A549 treated with AZD2906 at 1 μM for 4 hours (cell line): ENCODE measurements at places on chromosomes 1 and 21. TPM values are rescaled to one million over a fixed set of nuclear protein-coding genes. Genes with fewer than 3 reads are reported as not detected.

TRIM67 gene
- 0.07 to 0.17 TPM (median 0.12 TPM) in 5 replicates for total RNA-seq

LAMC2 gene
- total RNA-seq = 16.8 to 21.5 TPM (median 17.5 TPM) in 5 replicates

AMY1A gene
- not detected in 5 replicates for total RNA-seq

THEM5 gene
- total RNA-seq = 0.06 TPM in 1 of 5 replicates, not detected in the others

FMOD gene
- total RNA-seq = 0.05 to 0.19 TPM in 2 of 5 replicates, not detected in the others

SMYD3 gene
- 13.3 to 14.0 TPM (median 13.8 TPM) in 5 replicates for total RNA-seq

TCEANC2 gene
- total RNA-seq = 1.8 to 2.5 TPM (median 2.3 TPM) in 5 replicates

DDAH1 gene
- total RNA-seq = 6.8 to 8.8 TPM (median 8.0 TPM) in 5 replicates

LCE3E gene
- 0.12 to 0.24 TPM (median 0.20 TPM) in 4 of 5 replicates, not detected in the other for total RNA-seq

DMRTA2 gene
- 0.09 to 0.13 TPM (median 0.10 TPM) in 5 replicates for total RNA-seq

ACBD3 gene
- total RNA-seq = 23.0 to 27.2 TPM (median 25.8 TPM) in 5 replicates

WDR64 gene
- total RNA-seq = not detected in 5 replicates

FMN2 gene
- 3.2 to 4.4 TPM (median 3.8 TPM) in 5 replicates for total RNA-seq

OR2M3 gene
- not detected in 5 replicates for total RNA-seq

FCER1A gene
- not detected in 5 replicates for total RNA-seq

RXFP4 gene
- total RNA-seq = not detected in 5 replicates

FBXO2 gene
- 5.9 to 11.1 TPM (median 9.2 TPM) in 5 replicates for total RNA-seq

NDC1 gene
- 20.5 to 24.3 TPM (median 21.3 TPM) in 5 replicates for total RNA-seq

HMCN1 gene
- total RNA-seq = 0.02 to 0.09 TPM (median 0.06 TPM) in 5 replicates

LMX1A gene
- not detected in 5 replicates for total RNA-seq

TRIM17 gene
- not detected in 5 replicates for total RNA-seq

COL8A2 gene
- total RNA-seq = 0.08 to 0.17 TPM (median 0.11 TPM) in 5 replicates

TSPEAR gene
- total RNA-seq = not detected in 5 replicates

FCRL1 gene
- not detected in 5 replicates for total RNA-seq

SYT14 gene
- 0.03 to 0.09 TPM (median 0.07 TPM) in 5 replicates for total RNA-seq

ANGPTL1 gene
- total RNA-seq = 0.02 TPM in 1 of 5 replicates, not detected in the others

PDZK1IP1 gene
- total RNA-seq = 6.1 to 8.7 TPM (median 8.0 TPM) in 5 replicates

DIO1 gene
- not detected in 5 replicates for total RNA-seq

KRTAP19-3 gene
- not detected in 5 replicates for total RNA-seq

SLC44A5 gene
- 0.03 to 0.05 TPM (median 0.04 TPM) in 4 of 5 replicates, not detected in the other for total RNA-seq

KIAA0040 gene
- total RNA-seq = 0.78 to 1.2 TPM (median 0.95 TPM) in 5 replicates

UCK2 gene
- total RNA-seq = 120 to 125 TPM (median 123 TPM) in 5 replicates

DTL gene
- 16.2 to 20.7 TPM (median 17.6 TPM) in 5 replicates for total RNA-seq

LIPI gene
- total RNA-seq = not detected in 5 replicates

OR2T8 gene
- not detected in 5 replicates for total RNA-seq

VWA5B1 gene
- total RNA-seq = not detected in 5 replicates

SSX2IP gene
- 10.6 to 13.9 TPM (median 12.6 TPM) in 5 replicates for total RNA-seq

PRAMEF13 gene
- total RNA-seq = 0.07 TPM in 1 of 5 replicates, not detected in the others

SPRR3 gene
- total RNA-seq = not detected in 5 replicates

ETNK2 gene
- total RNA-seq = 21.2 to 27.6 TPM (median 23.9 TPM) in 5 replicates

HAO2 gene
- total RNA-seq = not detected in 5 replicates

PRKAB2 gene
- total RNA-seq = 9.2 to 11.5 TPM (median 10.7 TPM) in 5 replicates

SYPL2 gene
- 0.05 to 0.13 TPM (median 0.08 TPM) in 5 replicates for total RNA-seq

CAPN2 gene
- 395 to 481 TPM (median 416 TPM) in 5 replicates for total RNA-seq

KPRP gene
- total RNA-seq = not detected in 5 replicates

RBBP5 gene
- 10.5 to 14.3 TPM (median 11.3 TPM) in 5 replicates for total RNA-seq

ZNF670 gene
- total RNA-seq = 2.9 to 4.3 TPM (median 3.0 TPM) in 5 replicates

S100A12 gene
- total RNA-seq = not detected in 5 replicates

NPHS2 gene
- total RNA-seq = not detected in 5 replicates

S100A16 gene
- 479 to 567 TPM (median 534 TPM) in 5 replicates for total RNA-seq

KRTAP19-1 gene
- total RNA-seq = not detected in 5 replicates

HENMT1 gene
- 3.8 to 4.4 TPM (median 4.0 TPM) in 5 replicates for total RNA-seq

ILDR2 gene
- 0.01 to 0.10 TPM (median 0.03 TPM) in 4 of 5 replicates, not detected in the other for total RNA-seq

ADAM30 gene
- total RNA-seq = not detected in 5 replicates

RGS7 gene
- 0.02 to 0.03 TPM (median 0.02 TPM) in 3 of 5 replicates, not detected in the others for total RNA-seq

TNFAIP8L2 gene
- total RNA-seq = not detected in 5 replicates

TRABD2B gene
- total RNA-seq = 2.5 to 4.5 TPM (median 4.0 TPM) in 5 replicates

RBP7 gene
- total RNA-seq = 4.8 to 6.0 TPM (median 5.2 TPM) in 5 replicates
